Glomerular endothelial cell (primary cell): ENCODE measurements at places on chromosomes 1 and 21. TPM values are rescaled to one million over a fixed set of nuclear protein-coding genes. Genes with fewer than 3 reads are reported as not detected.

DNA sequence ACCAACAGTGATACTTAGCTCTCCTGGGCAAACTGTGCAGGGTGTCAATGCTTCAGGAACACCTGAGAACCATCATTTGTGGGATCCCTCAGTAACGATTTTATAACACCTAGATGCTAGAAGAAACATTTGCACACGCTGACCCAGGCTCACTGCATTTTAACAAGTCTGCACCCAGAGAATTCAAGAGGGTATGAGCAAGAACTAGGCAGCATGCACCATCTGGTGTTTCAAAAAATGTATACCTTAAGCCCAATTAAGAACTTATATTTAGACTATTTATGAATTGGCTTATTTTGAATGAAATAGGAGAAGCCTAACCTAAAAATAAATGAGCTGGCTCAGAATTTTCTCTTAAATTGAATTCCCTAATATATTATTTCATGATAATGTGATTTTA lies 400.5 kb downstream of the GPATCH2 start:
- no peak for DNase-seq

DNA sequence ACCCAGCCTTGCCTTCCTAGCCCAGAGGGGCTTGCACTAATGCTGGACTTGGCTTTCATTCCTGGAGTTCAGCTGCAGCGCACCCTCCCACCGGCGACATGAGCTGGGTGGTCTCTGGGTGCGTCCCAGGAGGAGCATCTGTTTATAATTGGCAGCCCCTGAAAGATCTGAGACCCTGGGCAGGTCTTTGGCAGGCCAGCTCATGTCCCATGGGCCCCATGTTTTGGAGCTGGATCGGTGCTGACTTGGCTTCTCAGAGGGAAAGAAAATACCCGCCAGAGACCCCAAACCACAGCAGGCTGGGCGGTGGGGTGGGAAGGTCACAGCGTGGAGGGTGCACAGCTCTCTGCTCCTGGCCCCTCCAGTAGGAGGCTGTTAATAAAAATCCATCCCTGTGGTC lies 29.3 kb downstream of the DHRS3 start:
- DNase-seq: no peak

DNA sequence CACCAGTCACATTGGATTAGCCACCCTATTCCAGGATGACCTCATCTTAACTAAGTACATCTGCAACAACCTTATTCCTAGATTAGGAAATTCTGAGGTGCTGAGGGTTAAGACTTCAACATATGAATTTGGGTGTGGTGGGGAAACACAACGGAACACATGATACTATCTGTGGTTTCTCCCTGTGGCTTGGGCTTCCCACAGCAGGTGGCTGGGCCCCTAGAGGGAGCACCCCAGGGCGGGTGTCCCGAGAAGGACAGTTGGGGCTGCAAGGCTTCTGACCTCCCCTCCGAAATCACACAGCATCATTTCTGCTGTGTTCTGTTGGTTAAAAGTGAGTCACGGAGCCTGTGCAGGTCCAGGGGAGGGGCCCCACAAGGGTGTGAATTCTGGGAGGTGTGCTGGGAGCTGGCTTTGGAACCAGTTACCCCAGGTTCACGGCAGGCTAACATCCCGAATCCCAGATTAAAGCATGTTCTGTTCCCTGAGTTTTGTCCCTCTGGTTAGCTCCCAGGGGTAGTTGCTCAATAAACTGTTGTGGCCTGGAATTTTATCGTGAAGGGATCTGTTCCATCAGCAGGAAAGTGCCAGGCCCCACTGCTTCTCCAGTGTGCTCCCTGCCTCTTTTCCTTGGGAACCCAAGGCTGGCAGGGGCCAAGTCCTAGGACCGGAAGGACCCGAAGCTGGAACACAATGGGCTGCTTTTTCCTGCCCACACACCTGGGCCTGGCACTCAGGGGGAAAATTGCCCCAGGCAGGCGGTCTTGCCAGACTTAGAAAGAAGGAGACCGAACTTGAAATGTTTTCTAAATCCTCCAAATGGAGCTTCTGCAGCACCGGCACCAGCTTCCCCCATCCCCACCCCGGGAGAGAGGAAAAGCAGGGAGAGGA lies 154.0 kb upstream of the WNT4 start:
- DNase-seq: no peak

- DNase-seq: no peak
Measured at GRCh38 chr1:44293761-44294315, 61.2 kb downstream of the ERI3 start.

DNA sequence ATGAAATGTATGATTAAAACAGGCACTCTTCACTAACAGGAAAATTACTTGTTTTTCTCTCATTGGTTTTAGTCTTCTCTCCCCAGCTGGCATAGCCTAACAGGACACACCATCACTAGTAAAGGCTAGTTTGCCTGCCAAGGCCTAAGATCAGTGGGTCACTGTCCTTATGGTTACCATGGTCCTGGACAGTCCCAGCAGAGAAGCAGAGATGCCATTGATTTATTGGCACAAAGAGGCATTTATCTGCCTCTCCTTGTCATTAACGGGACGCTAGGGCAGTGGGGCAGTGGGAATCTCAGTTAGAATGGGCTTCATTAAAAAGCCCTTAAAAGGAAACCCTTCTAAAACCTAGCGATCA lies 13.9 kb downstream of the CD247 start:
- no peak for DNase-seq

- no peak for DNase-seq
Measured at GRCh38 chr1:175569117-175569743, 174.2 kb downstream of the TNR start.

DNA sequence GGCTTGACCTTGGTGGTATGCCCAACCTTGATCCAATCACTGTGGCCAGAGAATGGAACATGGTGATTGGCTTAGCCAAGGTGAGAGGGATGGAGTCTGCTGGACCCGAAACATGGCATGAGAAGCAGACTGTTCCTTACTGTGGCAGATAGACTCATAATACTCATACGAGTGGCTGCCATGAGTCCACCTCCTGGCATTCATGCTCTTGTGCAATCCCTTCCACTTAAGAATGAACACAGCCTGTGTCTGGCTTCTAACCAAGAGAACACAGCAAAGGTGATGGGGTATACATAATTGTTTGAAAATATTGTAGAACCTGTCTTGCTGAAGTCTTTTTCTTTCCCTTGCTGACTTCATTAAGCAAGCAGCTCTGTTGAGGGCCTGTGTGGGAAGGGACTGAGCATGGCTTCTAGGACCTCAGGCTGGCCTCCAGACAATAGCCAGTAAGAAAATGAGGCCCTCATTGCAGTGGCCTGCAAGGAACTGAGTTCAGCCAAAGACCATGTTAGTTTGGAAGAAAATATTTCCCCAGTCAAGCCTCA lies 85.9 kb downstream of the ZNF281 start:
- no peak for DNase-seq

GRCh38 chr1:69585666-69586065 lies 17.9 kb downstream of the LRRC7 start:
- DNase-seq: no peak

DNA sequence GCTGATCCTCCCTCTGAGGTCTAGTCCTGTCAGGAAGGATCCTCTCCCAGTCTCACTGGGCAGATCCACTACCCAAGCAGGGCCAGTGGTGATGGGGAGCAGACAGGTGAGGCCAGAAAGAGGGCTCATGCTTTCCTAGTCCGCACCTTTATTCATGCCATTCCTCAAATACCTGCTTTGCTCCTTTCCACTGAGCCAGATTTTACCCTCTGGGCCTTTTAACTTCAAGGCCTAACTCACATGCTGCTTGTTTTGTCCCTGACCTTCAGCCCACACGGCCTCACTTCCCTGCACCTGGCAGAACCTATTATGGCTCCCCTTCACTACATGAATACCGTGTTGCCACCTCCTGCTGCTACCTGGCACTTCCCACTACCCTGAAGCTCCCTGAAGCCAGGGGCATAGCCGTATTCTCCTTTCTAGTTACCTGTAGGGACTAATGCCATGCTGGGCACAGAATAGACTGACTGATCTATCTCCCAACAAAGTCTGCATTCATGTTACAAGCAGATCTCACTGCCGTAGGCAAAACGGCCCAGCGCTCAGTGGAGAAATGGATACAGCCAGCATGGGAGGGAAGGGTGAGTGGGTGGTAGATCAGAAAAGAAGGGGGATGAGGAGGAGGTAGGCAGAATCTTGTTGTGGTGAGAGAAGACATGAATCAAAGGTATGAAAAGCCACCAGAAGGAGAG lies 36.1 kb upstream of the GOLT1A start:
- DNase-seq: no peak

CDK18 gene
- total RNA-seq: 0.18 and 9.7 TPM in 2 replicates

DNA sequence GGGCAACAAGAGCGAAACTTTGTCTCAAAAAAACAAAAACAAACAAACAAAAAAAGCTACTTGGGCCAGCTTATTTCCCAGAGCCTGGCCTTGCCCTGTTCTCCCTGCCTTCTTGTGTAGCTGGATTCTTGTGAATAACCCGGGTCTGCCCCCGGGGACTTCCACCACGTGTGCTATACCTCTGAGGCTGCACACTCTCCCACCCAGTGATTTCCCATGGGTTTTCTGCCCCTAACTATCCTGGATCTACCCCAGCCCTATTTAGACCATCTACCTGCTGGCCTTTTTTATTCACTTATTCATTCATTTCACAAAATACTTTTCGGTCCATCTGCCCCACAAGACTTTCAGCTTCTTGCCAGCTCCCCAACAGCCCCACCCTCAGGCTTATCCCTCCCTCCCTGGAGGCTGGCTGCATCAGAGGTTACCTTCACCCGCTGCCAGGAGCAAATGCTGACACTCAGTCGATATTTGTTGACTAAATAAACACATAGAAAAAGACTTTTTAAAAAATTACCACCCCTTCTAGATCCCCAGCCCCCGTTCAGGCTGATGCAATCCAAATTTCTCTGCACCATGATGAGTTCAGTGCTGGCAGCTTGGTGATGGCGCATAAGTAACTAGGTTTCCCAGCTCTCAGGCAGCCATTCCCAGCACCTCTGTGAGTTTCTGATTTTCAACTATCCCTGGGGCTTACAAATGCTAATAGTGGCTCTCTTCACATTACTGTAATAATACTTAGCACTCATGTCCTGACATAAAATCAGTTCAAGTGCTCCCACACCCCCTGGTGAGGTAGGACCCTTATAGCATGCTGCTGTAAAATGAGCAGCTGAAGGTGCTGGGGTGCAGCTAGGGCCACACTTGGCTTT lies 30.7 kb upstream of the TARBP1 start:
- DNase-seq: no peak

GRCh38 chr1:160590488-160590887 lies 11.2 kb upstream of the CD84 start:
- no peak for DNase-seq

GRCh38 chr1:204169858-204170257 lies 3.7 kb upstream of the REN start:
- no peak for DNase-seq

- DNase-seq: no peak
Measured at GRCh38 chr1:201324821-201325677, 41.7 kb downstream of the PKP1 start.

GRCh38 chr1:2176615-2177014 lies 18.0 kb downstream of the FAAP20 start:
- DNase-seq: no peak

DNA sequence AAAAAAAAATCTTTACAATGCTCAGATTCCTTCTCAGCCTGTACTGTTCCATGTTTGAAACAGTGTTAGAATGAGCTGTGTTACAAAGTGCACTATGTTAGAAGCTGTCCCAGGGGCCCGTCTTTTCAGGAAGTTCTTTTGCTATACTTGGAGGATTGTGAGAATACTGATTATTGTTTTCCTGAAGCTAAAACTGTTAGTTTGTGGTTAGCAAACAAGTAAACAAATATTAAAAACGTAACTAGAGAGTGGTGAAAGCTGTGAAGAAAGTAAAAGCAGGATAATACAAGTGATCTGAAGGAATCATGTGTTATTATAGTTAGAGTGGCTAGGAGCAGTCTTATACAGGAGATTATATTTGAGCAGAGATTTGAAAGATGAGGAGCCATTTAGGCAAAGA lies 35.6 kb downstream of the CAMSAP2 start:
- no peak for DNase-seq

GRCh38 chr1:65955071-65955470 lies 162.4 kb downstream of the PDE4B start:
- no peak for DNase-seq

F3 gene
- total RNA-seq: 35.4 and 48.8 TPM in 2 replicates

DNA sequence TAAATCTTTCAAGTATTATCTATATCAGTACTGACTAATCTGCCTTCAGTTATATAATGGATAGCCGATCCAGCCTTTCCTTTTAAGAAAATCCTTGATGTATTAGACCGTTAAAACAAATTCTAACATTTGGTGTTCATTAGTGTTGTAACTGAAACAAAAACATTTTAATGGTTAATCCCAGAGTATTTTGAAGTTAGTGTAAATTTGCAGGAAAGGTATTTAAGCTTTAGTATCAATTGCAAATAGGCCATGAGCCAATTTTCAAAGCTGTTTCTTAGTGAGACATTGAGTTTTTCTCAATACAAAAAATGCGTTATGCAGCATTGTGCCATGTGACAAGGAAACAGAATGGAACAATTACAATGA lies 29.6 kb downstream of the DISP1 start:
- no peak for DNase-seq
